Substantia nigra (tissue), 51 donors: ENCODE measurements at places on chromosomes 16 and 17.

- DNase-seq: no peak
Measured at GRCh38 chr17:21376759-21377690, 868 bp downstream of the KCNJ12 start.

DNA sequence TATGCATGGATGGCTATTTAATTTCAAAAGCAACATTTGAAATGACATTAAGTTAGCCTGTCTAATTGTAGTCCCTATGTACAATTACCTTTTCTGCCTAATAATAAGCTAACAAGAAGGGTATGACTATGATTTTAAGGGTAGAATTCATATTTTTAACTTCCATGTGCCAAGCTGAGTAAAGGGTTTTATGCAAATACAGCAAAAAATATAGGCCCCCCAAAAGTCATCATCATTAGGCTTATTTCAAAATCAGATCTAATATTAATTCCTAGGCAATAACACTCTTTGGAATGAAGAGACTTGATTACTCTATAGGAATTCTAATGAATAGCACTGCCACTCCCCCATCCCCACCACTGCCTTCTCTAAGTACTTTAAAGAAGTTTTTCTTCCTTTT, 155.9 kb upstream of the DYNLRB2 start:
- DNase-seq: no peak

- no peak for DNase-seq
Measured at GRCh38 chr17:76327696-76328095, 19.6 kb upstream of the QRICH2 start.

DNA sequence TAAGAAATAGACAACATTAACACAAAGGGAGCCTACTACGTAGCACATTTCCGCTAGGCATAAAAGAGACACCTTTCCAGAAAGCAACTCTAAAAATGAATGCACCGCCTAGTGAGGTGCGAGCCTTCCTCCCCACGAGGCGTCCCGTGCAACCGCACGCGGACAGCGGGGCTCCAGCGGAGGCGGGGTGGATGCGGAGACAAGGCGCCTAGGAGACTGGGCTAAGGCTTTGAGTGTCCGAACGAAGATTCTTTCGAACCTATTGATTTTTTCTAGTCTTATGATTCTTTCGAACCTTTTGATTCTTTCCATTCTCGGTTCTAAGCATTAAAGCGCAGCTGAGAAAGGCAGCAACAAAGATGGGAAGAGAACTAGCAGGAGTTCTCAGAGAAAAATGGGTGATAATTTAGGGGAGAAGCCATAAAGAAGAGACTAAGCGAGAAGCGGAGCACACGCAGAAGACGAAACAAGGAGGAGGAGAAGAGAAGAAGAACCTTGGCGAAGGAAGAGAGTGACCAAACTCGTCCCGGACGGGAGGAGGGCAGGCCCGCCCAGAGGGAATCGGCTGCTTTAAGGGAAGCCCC, 394 bp upstream of the CPD start:
- DNase-seq: no peak

GRCh38 chr16:52932321-52932720, 120.4 kb downstream of the CHD9NB start:
- no peak for DNase-seq
